ENCODE measurements at places on chromosomes 5 and 9.
A peak's percentile ranks its signal among the peaks of the same experiment; 100 is the strongest.

DNA sequence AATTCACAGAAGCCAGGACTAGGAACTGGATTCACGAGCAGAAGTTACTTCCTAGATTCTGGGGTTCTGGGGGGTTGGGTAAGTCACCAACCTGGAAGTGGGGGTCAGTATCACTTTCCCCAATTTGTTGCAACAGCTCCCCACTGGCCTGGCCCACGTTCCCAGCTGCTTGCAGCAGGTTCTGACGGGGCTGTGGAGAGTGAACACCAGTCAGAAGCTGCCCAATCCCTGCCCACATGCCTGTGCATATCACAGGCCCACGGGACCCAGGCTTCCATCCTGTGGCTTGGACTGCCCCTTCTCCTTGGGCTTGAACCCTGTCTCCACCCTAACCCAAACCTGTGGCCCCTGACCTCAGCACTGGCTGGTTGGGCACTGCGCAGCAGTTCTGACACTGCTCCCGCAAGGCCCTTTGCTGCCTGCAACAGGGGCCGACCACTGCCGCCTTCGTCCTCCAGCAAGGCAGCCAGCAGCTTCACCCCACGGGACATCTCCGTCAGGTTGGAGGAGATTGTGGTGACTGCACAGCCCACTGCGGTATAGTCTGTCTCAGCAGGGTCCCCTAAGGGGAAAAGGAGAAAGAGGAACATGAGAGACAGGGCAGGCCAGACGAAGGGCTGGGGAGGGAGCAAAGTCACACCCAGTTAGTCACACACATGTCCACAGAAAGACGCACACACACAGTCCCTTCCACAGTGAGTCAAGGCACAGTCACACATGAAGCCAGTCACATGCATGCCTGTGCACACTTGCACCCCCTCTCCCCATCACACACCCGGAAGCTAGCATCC lies 13.1 kb downstream of the TLN1 start:
- DNase-seq: no peak

- DNase-seq: no peak
These were observed 1.4 kb downstream of the RGS7BP start for GRCh38 chr5:64507264-64507605.

DNA sequence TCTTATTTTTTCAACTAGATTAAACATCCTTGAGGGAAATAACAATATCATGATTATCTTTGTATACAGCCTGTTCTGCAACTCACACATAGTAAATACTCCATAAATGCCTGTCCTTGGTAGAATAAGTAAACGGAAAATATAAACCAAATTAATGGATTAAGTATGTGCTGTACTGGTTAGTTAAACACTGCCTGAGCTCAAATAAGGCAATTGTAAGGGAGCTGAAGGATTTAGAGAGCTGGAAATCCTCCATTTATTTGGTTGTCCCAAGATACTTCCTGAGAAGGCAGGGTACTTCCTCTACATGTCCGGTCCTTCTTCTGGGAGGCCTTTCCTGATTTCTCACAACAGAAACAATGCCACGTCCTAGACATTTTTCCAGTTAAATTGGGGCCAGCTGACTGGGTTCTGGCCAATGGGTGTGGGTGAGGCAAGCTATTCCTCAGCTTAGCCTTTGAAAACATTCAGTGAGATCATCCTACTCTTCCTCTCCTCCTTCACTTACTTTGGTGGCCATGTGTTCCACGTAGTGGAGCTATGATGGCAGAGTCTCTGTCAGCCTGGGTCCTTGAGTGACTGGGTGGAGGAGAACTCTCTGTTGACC lies 8.5 kb upstream of the C1QTNF3 start:
- DNase-seq: no peak

DNA sequence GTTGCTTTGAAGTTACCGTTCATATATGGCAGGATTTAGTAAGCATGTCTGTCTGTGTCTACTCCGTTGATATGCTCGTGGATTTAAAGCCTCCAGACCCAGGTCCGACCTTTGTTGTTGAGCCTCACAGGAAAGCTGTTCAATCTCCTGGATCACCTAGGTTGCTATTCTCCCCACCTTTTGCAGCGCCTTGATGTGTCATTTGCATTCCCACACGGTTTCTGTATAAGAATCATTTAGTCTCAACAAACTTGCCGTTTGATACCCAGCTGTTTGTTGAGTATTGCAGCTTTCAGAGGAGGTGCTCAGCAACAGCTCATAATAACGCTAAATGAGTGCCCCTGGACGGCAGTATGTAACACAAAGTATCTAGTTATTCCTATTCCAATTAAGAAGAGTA lies 1.2 kb upstream of the ADGRV1 start:
- no peak for DNase-seq

DNA sequence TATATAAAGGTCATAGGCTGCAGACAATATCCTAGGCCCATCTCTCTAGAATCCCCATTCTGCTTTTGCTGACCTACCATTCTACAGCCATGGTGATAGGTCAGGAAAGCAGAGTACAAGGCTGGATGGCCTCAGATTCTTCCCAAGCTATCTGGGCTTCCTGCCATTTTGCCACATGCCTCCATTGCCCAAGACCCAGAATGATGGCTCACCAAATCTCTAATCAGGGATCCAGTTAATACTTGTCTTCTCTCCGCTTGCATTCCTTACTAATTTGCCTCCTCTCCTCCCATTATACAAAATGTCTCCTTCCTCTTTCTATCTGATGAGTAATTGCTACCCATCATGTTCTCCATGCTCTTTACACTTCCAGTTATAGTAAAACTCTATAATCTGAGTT lies 22.7 kb upstream of the NDUFS4 start:
- no peak for DNase-seq

DNA sequence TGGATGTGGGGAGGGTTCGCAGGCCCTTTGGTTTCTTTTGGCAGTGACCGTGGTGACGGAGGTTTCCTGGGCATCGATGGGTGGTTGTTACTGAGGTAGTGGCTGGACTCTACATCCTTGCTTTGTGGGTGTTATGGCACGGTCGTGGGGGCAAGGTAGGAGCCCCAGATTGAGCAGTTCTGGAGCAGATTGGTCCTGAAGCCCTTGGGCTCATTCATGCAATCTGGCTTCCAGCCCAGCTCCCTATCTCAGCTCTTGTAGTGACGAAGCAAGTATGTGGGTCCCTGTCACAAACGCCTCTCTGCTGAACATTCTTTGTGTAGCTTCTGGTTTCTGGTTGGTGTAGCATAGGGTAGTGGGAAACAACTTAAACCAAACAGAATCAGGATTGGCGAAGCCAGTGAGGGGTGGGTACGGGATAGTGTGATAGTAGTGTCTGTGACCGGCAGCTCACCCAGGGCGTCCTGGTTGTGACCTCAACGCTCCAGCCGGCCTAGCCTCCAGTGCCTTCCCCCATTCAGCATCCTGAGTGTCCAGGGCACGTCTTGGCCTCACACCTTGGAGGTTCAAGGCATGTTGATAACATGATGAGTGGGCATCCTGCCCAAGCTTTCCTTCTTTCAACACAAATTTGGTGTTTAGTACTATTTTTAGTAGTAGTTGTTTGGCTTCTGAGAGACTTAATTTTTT lies 2.9 kb downstream of the NDUFS6 start:
- DNase-seq: no peak

- DNase-seq: no peak
These were observed 42.0 kb downstream of the EPB41L4B start for GRCh38 chr9:109278848-109279247.

DNA sequence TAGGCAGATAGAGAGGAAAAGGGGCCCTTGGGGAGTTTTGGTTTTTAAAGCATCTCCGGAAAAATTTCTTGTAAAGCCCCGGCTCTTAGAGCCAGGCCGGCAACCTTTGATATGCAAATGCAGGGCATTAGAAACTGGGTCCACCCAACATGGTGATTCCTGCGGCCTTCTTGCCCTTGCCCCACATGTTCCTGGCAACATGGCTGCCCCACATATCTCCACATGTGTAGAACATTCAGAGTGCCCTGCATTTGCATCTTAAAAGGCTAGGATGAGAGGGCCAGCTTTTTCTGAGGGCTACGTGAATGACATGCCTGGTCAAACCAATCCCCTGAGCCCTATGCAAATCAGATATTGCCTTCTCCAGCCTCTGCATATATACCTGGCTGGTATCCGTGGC lies 5.0 kb upstream of the SNAPC3 start:
- no peak for DNase-seq

DNA sequence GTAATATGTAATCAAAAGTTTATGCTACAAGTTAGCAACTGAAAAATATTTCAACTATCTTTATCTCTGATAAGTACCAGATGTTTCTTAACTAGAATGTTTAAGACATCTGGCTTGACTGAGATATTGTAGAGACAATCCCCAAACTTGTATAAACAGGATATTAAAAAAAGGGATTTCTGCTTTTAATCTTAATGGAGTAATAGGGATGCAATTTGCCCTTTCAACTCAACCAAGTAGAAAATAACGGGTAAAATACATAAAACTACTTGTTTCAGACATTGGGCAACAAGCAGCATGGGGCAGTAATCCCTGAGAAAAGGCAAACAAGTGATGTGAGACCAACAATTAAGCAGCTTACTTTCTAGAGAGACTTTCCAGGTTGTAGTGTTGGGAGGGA lies 9.4 kb upstream of the ADAMTS12 start:
- DNase-seq: no peak

GRCh38 chr9:137452761-137453642 lies 6.1 kb downstream of the NSMF start:
- no peak for DNase-seq

- no peak for DNase-seq
These were observed 103.2 kb downstream of the ENTREP1 start for GRCh38 chr9:69428017-69428785.

DNA sequence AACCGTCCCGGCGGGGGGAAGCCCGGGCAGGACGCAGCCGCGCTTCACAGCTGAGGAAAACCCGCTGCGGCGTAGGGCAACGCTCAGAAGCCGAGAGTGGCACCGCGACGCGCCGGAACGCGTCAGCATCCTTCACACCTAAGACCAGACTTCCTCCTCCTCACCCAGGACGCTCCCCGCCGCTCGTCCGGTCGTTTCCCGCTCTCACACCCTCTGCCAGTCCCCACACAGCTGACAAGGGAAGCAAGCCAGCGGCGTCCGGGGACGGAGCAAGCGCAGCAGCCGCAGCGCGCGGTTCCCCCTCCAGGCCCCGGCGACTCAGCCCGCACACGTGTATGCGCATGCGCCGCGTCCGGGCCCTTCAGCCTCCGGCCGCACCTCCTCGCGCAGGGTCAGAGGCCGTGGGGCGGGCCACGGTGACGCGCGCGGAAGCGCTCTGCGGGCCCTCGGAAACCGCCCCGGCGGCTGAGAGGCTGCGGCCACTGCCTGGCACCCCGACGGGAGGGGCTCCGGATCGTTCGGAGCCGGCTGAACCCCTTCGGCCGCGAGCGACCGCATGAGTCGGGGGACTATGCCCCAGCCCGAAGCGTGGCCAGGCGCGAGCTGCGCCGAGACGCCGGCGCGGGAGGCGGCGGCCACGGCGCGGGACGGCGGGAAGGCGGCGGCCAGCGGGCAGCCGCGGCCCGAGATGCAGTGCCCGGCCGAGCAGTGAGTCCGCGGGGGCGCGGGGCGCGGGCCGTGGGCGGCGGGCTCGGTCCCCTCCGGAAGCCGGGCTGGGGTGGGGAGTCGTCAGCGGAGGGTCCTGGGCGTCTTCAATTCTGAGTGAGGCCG lies at the start of gene OTULIN:
TSS of gene OTULIN (plus strand) at position 449 of the 831 bp plus-strand sequence. CDS start at position 557, 108 bp downstream.
- peak; percentile 87 for DNase-seq

GRCh38 chr9:19378647-19379046 lies 1.4 kb downstream of the RPS6 start:
- DNase-seq: no peak

DNA sequence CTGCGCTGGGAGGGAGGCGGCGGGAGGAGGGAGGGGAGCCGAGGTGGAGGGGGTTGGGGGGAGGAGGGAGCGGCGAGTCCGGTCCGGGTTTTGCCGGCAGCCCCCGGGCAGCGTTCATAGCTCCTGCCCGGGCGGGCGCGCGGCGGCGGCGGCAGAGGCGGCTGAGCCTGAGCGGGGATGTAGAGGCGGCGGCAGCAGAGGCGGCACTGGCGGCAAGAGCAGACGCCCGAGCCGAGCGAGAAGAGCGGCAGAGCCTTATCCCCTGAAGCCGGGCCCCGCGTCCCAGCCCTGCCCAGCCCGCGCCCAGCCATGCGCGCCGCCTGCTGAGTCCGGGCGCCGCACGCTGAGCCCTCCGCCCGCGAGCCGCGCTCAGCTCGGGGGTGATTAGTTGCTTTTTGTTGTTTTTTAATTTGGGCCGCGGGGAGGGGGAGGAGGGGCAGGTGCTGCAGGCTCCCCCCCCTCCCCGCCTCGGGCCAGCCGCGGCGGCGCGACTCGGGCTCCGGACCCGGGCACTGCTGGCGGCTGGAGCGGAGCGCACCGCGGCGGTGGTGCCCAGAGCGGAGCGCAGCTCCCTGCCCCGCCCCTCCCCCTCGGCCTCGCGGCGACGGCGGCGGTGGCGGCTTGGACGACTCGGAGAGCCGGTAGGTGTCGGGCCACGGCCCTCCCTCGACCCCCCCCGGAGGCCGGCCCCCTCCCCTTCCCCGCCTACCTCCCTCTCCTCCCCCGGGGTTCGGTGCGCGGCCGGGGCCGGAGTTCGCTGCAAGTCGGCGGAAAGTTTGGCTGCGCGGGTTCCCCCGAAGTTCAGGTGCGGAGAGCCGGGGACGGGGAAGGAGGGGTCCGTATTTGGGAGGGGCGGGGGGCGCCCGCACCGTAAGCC lies at the start of gene CXXC5:
TSS of gene CXXC5 (plus strand) at position 145 of the 877 bp plus-strand sequence. CDS start 32,175 bp downstream, outside the sequence.
- peak; percentile 91 for DNase-seq

DNA sequence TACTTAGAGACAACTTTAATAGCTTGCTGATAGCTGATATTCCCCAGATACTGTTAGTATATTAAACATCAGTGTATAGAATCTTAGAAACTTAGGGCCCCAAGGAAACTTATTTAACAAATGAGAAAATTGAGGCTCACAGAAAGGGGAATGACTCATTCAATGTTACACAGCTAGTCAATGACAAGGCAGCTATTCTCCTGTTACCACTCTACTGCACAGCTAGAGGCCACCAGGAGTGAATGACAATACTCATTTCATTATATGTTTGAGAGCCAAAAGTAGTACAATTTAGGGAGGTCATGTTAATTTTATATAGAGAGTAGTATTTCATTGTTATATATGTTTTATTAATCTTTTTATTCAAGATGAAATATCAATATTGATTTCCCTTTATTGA lies 33.2 kb upstream of the PCDHB1 start:
- no peak for DNase-seq

GRCh38 chr5:171639966-171640365 lies 145.7 kb upstream of the SMIM23 start:
- DNase-seq: no peak

DNA sequence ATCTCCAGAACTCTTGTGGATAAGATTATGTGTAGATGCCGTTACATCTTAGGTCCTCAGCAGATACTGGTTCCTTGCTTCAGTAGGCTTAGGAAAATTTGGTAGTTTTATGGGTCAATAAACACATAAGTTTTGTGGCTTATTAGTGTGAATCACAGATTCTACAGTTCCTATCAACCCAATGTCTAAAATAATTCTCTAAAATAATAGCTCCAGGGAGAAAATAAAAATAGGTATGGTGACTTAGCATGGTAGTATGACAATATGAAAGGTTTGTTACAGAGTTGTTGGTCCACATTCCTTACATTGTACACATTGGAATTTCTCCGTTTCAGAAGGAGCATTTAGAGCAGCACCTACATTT lies 91.7 kb downstream of the AOPEP start:
- DNase-seq: no peak

- no peak for DNase-seq
These were observed 23.3 kb upstream of the ZSWIM6 start for GRCh38 chr5:61308712-61309111.

GRCh38 chr9:89366711-89367110 lies 48.4 kb downstream of the SECISBP2 start:
- no peak for DNase-seq

All from SJCRH30 (cell line).